ENCODE measurements at places on chromosomes 1 and 21.

DNA sequence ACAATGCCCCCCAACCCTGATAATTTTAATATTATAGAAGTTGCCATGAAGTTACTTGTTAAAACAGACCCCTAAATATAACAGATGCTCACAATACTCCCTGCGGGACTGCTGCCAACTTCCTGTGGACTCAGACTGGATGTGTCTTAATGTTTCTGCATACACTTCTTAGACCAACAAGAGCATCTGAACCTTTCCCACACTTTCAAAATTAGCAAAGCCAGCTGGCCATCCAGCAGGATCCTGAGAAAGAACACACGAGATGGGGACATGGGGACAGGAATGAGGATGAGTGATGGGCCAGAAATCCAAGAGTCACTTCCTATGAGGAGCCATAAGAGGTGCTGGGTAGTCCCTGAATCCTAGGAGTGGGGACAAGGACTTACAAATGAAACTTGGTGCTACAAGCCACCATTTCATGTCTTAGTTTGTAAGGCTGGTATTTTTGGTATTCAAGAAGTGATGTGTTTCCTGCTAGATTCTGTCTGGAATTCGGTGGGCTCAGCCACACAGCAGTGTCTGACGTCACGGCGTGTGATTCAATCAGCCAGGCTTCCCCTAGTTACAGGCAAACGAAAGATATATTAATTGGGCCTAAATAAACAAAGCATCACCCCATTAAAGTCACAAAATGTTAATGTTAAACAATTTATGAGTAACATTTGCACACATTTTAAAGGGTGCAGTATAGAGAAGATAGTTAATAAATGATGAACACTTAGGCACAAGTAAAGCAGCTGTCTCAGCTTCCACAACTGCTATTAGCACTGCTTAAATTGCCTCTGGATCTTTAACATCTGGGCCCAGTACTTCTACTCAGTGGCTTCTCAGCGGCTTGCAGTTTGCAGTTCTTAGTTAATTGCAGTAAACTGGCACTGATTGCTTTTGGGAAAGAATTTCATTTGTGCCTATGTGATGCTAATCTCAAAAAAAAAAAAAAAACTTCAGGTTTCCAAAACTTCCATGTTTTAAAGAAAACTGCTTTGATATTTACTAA, 41.2 kb upstream of the RGS8 start:
- no peak for DNase-seq

DNA sequence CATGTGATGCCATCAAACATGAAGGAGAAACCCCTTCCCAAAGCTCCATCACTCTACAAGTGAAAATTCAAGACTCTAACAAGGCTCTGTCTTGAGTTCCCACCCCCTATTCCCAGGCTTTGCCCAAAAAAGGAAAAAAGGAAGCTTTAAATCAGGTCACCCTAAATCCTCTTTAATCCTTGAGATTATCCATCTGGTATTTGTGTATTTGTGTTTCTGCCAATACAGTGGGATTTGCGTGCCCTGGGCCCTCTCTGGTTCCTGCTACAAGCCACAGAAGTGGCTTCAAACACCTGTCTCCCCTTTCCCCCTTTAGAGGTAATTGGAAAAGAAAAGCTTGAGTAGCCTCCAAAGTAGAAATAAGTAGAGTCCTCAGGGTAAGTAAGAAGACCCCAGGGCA, 120.4 kb downstream of the EDEM3 start:
- DNase-seq: no peak

GRCh38 chr1:4020449-4020848, 120.4 kb upstream of the C1orf174 start:
- no peak for DNase-seq

DNA sequence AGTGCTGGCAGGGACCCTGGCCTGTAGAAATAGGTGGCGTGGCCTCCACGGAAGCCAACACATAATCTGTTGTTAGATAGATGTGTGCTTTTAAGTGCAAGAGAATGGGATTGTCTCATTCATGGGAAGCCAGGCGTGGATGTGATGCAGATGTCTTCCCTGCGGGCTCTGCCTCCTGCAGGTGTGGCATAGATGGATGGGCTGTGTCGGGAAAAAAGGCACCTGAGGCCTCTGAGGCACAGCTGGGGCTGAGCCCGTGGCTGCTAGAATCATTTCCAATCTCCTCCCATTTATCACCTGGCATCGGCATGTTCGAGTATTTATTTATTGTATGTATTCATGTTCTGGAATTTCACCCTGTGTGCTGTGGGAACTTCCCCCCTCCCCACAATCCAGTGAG, 353.4 kb upstream of the AJAP1 start:
- DNase-seq: no peak

- DNase-seq: no peak
Measured at GRCh38 chr21:31743712-31744111, 11.8 kb upstream of the SCAF4 start.

Data from hematopoietic multipotent progenitor cell (in vitro differentiated cells).